ENCODE measurements at places on chromosomes 12 and 14.

DNA sequence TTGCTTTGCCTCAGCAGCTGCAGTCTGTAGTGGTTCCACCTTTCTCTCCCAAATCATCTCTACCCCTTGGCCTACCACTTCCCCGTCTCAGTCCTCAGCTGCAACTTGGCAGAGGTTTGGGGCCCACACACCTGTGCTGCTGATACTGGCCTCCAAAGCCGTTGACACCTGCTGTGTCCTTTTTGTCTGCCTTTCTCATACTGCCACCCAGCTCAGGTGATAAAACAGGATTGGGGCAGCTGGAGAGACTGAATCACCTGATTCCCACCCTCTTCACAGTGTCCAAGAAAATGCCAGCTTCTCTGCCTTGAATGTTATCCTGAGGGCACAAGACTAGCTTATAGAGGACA lies 103.7 kb downstream of the ETV6 start:
- no peak for DNase-seq

- DNase-seq: no peak
Observed at GRCh38 chr12:48198672-48198971, 4.5 kb downstream of the OR10AD1 start.

GRCh38 chr14:86619726-86620125 lies 1089.8 kb downstream of the FLRT2 start:
- DNase-seq: no peak

- no peak for DNase-seq
Observed at GRCh38 chr14:76687611-76688382, 73.5 kb upstream of the VASH1 start.

DNA sequence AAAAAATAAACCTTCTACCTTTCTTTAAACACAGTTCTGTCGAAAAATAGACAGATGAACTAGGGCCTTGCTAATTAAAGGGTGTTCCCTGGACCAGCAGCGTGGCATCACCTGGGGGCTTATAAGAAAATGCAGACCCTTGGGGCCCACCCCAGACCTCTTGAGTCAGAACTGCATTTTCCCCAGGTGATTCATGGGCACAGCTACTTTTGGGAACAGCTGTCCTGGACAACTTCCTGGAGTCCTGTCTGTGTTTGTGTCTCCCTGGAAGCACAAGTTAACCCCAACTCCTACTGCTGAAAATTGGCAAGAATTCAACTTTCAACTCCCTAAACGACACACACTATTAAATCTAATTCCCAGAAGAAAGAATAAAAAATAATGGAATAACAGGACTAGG lies 17.8 kb downstream of the FBLN5 start:
- DNase-seq: no peak

GRCh38 chr14:51527073-51527472 lies 124.6 kb upstream of the FRMD6 start:
- no peak for DNase-seq

DNA sequence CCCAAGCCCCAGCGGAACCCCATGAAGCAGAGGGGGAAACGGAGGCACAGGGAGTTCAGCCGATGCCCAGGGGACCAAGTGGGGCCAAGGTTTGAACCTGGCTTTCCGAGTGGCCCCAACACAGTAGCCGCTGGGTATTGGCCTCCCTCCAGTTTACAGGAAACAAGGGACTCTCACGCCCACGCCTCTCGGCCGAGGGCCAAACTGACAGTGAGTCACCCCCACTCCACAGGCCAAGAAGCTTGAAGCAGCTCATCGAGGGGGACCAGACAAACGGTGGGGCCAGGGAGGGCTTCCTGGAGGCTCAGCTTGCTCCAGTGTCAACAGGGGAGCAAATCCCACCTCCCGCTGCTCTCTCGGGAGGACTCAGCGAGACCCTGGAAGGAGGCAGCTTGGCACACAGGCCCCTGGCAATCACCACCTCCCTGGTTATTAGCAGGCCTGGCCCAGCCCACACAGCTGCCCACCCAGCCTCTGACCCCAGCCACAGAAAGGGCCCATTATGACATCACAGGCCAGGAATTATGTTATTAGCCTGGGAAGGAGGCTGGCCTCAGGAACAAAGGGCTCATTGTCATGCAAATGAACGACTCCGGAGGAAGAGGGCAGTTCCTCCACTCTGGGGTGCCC lies 54.6 kb downstream of the NCOR2 start:
- peak; percentile 86 for DNase-seq

- no peak for DNase-seq
Observed at GRCh38 chr14:74089251-74090020, 4.7 kb downstream of the LIN52 start.

- no peak for DNase-seq
Observed at GRCh38 chr14:51207621-51208020, 32.4 kb upstream of the TMX1 start.

DNA sequence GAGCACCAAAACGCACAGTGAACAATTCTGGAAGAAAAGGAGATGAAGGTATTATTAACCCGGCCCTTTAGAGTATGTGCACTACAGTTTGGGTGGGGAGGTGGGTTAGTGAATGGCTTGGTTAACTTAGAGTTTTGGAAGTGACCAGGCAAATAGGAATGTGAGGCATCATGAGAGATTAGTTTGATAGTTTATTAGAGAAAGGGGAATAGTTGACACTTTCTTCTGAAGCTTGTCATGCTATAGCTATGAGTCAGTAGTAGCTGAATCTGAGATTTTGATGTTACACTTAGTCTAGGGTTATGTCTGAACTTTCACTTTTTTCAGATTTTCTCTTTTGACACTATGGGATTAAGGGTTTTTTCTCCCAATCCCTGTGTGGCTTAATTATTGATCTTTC lies 567.2 kb downstream of the SNAPC1 start:
- DNase-seq: no peak

DNA sequence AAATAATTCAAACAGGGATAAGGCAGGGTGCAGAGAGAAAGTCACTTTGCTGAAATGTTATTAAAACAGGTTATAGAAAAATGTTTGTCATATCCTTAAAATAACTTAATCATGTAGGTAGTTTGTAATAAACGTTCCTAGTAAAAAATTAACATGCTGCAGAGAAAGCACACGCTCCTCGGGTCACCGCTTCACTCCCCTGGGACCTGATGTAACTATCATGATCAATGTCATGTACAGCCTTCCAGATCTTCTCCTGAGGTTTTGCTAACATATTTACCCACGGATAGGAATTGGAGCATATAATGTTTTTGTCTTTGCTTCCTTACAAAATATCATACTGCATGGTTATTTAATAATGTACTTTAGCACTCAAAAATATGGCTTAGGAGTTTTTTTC lies 285.1 kb upstream of the TMEM132C start:
- no peak for DNase-seq

GRCh38 chr12:62900686-62901272 lies 34.2 kb downstream of the PPM1H start:
- DNase-seq: no peak

- no peak for DNase-seq
Observed at GRCh38 chr14:61335671-61336275, 14.4 kb downstream of the PRKCH start.

DNA sequence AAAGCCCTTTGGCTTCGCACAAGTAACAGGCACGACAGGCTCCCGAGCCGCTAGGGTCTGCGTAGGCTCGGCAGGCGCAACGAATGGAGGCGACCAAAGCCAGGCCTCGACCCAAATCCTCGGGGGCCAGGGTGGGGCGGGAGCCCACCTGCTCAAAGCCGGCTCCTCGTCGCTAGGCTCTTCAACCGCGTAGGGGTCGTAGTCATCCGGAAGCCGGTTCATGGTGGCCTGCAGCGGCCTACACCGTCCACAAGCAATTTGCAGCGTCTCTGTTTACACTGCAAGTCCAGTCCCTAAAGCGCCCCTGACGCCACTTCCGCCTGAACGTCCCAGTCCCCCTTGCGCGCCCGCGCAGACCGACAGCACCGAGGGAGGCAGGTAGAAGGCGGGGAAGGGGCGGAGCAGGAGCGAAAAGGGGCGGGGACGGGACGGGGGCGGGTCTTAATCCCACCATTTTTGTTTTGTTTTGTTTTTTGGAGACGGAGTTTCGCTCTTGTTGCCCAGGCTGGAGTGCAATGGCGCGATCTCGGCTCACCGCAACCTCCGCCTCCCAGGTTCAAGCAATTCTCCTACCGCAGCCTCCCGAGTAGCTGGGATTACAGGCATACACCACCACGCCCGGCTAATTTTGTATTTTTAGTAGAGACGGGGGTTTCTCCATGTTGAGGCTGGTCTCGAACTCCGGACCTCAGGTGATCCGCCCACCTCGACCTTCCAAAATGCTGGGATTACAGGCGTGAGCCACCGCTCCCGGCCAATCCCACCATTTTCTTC lies at the start of gene EAPP:
Gene EAPP (minus strand): TSS at position 295 of the 774 bp plus-strand sequence. CDS start 73 bp downstream, at position 222.
- peak; percentile 91 for DNase-seq

- DNase-seq: no peak
Observed at GRCh38 chr12:902581-902980, 46.9 kb downstream of the RAD52 start.

- DNase-seq: no peak
Observed at GRCh38 chr12:63849106-63849620, 4.7 kb downstream of the SRGAP1 start.

GRCh38 chr12:55965240-55965639 lies 602 bp downstream of the PMEL start:
- DNase-seq: no peak
